WTC11 (cell line): ENCODE measurements at places on chromosomes 11 and 22.
A peak's percentile ranks its signal among the peaks of the same experiment; 100 is the strongest.

GRCh38 chr11:102387043-102387781 is 40.2 kb downstream of the BIRC2 start:
- no peak for DNase-seq
- no peaks in the 10 kb centered on the region for H3K27me3 ChIP-seq
- H3K36me3 ChIP-seq = peaks cover 6% of the 10 kb centered on the region
- H3K4me1 ChIP-seq = peaks cover 16% of the 10 kb centered on the region
- H3K27ac ChIP-seq = no peak overlapping the region

DNA sequence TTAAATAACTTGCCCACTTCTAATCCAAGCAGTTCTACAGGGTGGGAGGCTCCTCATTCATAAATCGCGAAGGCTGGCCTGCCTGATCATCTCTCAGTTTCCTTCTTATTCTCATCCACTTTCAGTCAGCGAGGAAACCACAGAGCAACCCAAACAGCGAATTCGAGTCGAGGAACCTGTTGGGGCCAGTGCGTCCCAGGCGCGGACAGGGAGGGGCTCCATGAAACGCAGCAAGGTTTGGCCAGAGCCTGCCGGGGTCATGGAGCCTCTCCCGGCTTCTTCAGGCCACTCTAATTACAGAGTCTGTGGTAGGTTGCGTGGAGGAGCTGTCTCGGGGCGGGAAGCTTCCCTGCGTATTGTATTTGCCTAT is 741 bp upstream of the NAV2 start:
- peak overlapping the region; percentile 79 for H3K4me3 ChIP-seq
- no peaks in the 10 kb centered on the region for H3K36me3 ChIP-seq
- H3K4me1 ChIP-seq = peaks cover 22% of the 10 kb centered on the region

GRCh38 chr11:13698132-13698531 is 29.7 kb downstream of the FAR1 start:
- DNase-seq = no peak
- H3K36me3 ChIP-seq = peaks cover 39% of the 10 kb centered on the region
- H3K4me3 ChIP-seq = no peak overlapping the region
- 0 out of 2 replicates have a peak overlapping the region, but pooled peaks have one; percentile 21 for H3K27ac ChIP-seq
- peaks cover 8% of the 10 kb centered on the region for H3K4me1 ChIP-seq

- H3K27ac ChIP-seq = no peak overlapping the region
- H3K36me3 ChIP-seq = no peaks in the 10 kb centered on the region
- H3K4me1 ChIP-seq = peaks cover 2% of the 10 kb centered on the region; the same call in 1 of the 2 replicates
- no peak for DNase-seq
These were observed 6.9 kb upstream of the TIMP3 start for GRCh38 chr22:32794449-32795213.

DNA sequence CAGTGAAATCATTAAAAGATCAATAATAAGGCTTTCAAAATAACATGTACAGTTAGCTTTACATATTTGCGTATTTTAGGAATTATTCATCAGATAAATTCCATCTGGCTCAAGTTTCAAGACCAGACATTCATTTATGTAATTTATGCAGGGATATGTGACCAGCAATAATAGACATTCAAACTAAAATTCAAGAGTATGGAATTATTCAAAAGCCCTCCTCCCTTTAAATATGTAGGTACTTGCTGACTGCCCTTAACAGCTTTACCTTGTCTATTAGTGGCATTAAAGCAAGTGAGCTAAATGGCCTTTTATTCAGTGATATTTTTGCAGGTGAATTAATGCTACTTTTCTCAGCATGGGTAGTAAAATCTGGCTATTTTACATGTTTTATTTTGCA is 126.1 kb downstream of the LRRC4C start:
- peaks cover 3% of the 10 kb centered on the region for H3K36me3 ChIP-seq
- DNase-seq = no peak
- no peak overlapping the region for H3K27ac ChIP-seq
- H3K27me3 ChIP-seq = no peaks in the 10 kb centered on the region
- H3K4me3 ChIP-seq = no peak overlapping the region

DNA sequence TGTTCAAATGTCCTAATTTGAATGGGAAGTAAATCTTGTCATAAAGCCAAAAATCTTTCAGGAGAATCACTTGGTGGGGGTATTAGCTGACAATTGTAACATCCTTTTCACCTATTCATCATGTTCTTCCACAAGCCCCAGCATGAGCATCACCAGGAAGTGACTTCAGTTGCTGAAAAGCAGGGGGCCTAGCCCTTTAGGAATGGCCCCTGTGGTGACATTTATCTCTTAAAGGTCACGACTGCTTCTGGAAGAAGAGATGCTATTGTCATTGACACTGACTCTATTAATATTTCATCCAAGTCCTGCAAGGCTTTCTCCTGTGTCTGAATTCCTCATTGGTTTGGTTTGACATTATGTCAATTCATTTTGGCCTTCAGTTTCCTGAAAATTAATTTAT is 92.6 kb downstream of the OR5AK2 start:
- no peak for DNase-seq
- peaks cover 9% of the 10 kb centered on the region for H3K4me1 ChIP-seq

- no peak for DNase-seq
- H3K27ac ChIP-seq = 0 out of 2 replicates have a peak overlapping the region, but pooled peaks have one; percentile 60
- no peaks in the 10 kb centered on the region for H3K27me3 ChIP-seq
- H3K36me3 ChIP-seq = peaks cover 16% of the 10 kb centered on the region
These were observed 1.9 kb downstream of the SYVN1 start for GRCh38 chr11:65132238-65132987.

DNA sequence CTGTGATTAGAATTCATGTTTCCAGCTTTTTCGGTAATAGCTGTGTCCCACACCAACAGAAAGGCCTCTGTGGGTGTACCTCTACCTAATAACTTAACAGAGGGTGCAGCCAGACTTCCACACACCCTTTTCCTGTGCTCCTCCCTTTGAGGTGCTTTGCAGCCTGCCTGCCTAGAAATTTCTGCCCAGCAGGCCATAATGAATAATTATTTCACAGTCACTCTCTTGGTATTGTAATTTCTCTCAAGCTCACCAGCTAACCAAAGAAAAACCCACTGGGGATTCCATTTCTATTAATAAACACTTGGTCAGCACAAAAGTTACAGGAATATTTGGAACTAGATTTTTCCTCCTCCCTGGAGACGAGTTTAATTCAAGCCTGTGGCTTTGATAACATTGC is 13.3 kb downstream of the WT1 start:
- peaks cover 38% of the 10 kb centered on the region for H3K4me1 ChIP-seq
- no peak for DNase-seq
- H3K27me3 ChIP-seq = peaks cover 51% of the 10 kb centered on the region
- no peak overlapping the region for H3K27ac ChIP-seq

DNA sequence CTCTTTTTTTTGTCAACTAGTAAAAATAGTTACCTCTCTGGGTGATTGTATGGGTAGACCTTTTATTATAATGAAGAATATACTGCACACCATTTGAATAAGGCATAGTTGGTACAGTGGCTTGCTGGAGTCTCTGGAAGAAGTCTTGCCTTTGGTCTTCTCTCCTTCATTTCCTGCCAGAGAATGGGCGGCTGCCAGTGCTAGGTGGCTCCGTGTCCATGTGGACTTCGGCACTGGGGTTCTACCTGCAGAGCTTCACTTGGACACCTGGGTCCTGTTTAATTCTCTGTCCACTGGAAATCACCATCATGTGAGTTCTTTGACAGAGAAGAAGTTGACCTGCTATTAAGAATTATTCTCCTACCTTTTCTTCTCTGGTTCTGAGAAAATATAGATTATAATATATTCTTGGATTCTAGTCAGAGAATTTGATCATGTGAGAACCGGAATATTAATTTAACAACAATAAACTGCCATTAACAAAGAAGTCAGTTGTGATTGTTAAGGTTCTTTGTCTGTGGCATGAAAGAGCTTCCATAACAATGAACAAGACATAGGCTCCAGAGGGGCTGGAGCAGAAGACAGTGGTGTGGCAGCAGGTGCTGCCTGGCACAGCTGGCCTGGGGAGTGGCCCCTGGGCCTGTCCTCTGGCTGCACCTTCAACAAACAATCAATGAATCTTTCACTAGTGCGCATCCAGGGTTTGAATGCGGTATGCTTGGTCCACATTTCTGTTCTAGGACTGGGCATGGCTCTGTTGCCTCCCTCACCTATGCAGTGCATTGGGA is 77.5 kb downstream of the PPFIBP2 start:
- no peak overlapping the region for H3K4me3 ChIP-seq
- no peaks in the 10 kb centered on the region for H3K36me3 ChIP-seq
- DNase-seq = no peak
- H3K27ac ChIP-seq = no peak overlapping the region; the same call in 1 of the 2 replicates
- peaks cover 41% of the 10 kb centered on the region for H3K4me1 ChIP-seq

- H3K4me3 ChIP-seq = no peak overlapping the region
- H3K27ac ChIP-seq = no peak overlapping the region
- H3K27me3 ChIP-seq = peaks cover 22% of the 10 kb centered on the region
- H3K4me1 ChIP-seq = no peaks in the 10 kb centered on the region
- H3K36me3 ChIP-seq = no peaks in the 10 kb centered on the region
These were observed 14.7 kb upstream of the GNAZ start for GRCh38 chr22:23055449-23056179.

DNA sequence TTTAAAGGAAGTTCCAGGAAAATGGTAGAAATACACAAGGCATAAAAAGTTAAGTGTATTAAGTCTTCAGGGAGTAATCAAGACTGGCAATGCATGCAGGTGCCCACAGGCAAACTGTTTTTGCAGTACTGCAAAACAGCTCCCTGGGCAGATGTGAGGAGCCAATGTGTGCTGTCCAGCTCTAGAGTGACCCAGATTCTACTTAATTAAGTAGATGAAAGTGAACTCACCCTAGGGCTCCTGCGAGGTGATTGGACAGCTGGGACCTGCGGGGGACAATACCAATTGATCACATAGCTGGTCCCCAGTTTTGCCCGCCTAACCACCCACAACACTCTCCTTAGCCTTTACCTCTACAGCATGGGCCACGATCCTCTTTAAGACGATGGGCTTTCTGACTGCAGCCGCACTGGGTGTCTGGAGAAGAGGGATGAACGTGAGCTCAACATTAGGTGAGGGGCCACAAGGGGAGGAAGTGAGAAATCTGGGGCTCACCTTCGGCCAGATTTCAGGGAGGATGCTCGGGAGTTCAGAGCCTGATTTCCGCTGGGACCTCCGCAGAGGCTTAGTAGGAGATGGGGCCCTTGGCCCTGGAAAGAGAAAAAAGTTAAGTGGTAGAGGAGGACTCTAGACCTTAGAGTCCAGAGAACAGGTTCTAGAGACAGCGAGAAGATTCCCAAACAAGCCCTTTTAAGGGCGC is 556 bp downstream of the CDCA5 start:
- peaks cover 39% of the 10 kb centered on the region for H3K36me3 ChIP-seq
- no peak for DNase-seq
- H3K4me3 ChIP-seq = peak overlapping the region; percentile 94
- H3K27me3 ChIP-seq = no peaks in the 10 kb centered on the region

DNA sequence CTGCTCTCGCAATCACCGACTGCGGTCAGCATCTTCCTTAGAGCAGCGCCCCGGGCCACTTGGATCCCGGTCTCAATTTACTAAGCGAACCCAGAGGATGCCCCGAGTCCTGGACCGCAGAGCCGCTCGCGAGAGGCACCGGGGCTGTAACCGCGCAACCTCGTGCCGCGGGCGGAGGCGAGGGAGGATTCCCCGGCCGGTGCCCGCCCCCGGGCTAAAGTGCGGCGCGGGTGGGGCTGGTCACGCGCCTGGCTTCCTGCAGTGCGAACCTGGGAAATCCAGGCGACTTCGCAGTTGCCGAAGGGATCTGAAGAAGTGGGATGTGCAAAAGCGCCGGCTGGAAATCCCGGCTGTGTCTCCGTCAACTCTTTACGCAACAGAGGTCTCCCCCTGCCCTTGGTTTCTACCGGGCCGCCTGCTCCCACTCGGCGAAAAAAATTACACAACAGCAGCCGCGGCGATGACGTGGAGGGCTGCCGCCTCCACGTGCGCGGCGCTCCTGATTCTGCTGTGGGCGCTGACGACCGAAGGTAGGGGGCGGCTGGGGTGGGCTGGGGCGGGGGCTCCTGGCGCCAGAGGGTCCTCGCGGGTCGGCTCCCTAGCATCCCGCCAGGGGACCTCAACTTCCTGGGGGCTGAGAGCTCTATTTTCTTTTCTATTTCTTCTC is at the start of gene NCR3LG1:
NCR3LG1 (plus strand) TSS at position 291 of the 667 bp plus-strand sequence; CDS start at position 461, 170 bp downstream.
- peaks cover 85% of the 10 kb centered on the region for H3K27me3 ChIP-seq
- H3K4me3 ChIP-seq = peak within 1 kb of the TSS; percentile 82
- H3K27ac ChIP-seq = no peak within 1 kb of the TSS
- peaks cover 2% of the 10 kb centered on the region for H3K36me3 ChIP-seq
- peak; percentile 59 for DNase-seq

- H3K27ac ChIP-seq = no peak overlapping the region
- peaks cover 24% of the 10 kb centered on the region for H3K4me1 ChIP-seq
- no peak for DNase-seq
- H3K4me3 ChIP-seq = no peak overlapping the region
These were observed 136.2 kb downstream of the CD44 start for GRCh38 chr11:35274909-35275785.

DNA sequence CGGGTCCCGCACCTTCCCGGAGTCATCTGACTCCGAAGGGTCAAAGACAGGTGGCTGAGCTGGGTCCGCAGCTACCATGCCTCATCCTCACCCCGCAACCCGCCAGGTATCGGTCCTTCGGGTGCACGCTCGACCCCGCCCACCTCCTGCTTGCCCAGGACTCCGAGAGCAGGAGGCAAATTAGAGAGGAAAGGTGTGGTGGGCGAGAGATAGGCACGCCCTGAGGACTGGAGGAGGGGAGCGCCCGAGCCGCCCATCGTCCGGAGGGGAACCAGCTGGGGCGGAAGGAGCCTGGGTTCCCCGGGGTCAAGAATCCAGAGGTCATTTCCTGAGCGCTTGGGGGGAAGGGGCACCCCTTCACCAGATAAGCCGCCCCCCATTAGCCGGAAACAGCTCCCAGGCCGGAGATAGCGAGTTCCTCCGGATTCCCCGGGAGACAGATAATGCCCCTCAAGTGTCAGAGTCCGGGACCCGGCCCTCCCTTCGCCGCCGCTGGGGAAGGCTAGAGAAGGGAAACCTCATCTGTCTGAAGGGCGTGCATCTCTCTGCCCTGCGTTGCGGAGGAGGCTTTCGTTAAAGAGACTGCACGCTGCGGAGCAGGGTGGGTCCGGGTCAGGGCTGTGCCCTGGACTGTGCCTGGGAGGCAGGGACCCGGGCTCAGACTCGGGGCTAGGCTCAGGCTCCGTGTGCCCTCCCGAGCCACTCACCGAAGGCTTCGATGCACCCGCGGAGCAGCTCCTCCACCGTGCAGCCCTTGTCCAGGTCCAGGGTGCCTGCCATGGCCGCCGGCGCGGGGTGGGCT is 1.7 kb downstream of the RASGRP2 start:
- H3K27ac ChIP-seq = no peak overlapping the region
- peaks cover 37% of the 10 kb centered on the region for H3K27me3 ChIP-seq
- H3K4me3 ChIP-seq = peak overlapping the region; percentile 74

- H3K27ac ChIP-seq = no peak overlapping the region
- no peak overlapping the region for H3K4me3 ChIP-seq
- DNase-seq = no peak
- H3K4me1 ChIP-seq = 0 out of 2 replicates have a peak, but pooled peaks cover 3% of the 10 kb centered on the region
These were observed 429.5 kb downstream of the TBC1D22A start for GRCh38 chr22:47191671-47192650.

DNA sequence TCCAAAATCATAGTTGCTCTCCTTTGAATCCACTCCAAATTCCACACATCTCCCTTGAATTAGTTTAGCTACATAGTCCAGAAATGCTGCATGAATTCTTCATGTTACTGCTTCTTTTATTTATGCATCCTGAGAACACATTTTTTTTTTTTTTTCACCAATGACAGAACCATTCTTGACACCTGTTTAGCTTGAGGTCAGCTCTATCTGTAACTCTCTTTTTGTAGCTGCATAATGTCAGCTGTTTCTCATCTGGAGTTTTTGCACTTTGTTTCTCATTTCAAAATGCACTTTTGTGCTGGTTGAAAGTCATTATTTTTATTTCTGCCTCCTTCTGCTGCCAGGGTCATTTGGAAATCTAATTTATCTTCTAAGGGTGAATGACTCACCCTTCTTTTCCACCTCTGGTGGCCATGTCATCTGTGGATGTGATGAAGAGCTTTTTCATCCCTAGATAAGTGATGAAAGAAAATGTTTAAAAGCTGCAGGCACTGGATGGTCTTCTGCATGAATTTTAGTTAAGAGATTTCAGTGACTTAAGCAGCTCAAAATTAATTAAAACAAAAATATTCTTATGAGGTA is 93.7 kb downstream of the JRKL start:
- H3K4me3 ChIP-seq = no peak overlapping the region
- H3K4me1 ChIP-seq = peaks cover 8% of the 10 kb centered on the region
- no peak for DNase-seq
